ENCODE measurements at places on chromosomes 16 and 17.

DNA sequence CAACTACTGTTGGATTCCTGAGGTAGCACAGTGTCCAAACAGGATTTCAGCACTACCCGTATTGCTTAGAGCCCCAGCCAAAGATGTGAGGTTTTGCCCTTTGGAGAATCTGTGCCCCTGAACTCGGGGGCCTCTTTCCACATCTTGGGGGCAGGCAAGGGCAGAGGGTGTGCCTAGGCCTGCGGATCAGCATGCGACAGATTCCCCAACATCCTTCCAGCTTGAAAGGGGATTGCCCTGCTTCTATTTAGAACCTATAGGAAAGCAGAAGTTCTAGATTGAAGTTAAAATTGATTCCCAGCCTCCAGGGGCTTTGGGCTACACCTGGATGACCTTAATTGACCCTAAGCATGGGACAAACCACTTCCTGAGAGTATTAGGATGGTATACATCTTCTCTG lies 19.6 kb downstream of the NOD2 start:
- no peak for DNase-seq

DNA sequence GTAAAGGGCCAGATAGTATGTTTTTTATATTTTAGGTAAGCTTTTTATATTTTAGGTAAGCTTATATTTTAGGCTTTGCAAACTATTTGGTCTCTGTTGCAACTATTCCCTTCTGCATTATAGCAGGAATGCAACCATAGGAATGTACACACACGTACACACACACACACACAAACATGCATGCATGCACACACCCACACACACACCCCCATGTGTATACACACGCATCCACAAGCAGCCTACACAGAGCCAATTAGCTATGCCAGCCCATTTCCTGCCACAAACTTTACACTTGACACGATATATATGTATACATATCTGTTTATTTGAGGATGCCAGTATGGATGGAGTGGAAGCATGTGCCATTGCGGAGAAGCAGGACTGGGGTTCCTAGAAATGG lies 7.5 kb upstream of the TRPV3 start:
- DNase-seq: no peak

DNA sequence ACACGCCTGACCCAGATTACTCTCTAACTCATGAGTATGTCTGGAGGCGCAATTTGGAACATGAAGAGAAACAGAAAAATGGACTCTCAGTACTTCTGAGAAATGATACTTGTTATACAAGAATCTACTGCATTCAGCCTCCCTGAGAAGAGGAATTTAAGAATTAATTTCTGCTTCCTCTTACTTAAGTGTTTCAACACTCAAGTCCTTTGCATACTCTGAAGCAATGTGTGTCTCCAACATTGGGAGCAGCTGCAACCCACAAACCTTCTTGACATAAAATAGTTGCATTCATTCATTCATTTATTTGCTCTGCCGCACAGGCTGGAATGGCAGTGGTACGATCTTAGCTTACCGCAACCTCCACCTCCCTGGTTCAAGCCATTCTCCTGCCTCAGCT lies 199.8 kb downstream of the NPIPA7 start:
- DNase-seq: no peak

DNA sequence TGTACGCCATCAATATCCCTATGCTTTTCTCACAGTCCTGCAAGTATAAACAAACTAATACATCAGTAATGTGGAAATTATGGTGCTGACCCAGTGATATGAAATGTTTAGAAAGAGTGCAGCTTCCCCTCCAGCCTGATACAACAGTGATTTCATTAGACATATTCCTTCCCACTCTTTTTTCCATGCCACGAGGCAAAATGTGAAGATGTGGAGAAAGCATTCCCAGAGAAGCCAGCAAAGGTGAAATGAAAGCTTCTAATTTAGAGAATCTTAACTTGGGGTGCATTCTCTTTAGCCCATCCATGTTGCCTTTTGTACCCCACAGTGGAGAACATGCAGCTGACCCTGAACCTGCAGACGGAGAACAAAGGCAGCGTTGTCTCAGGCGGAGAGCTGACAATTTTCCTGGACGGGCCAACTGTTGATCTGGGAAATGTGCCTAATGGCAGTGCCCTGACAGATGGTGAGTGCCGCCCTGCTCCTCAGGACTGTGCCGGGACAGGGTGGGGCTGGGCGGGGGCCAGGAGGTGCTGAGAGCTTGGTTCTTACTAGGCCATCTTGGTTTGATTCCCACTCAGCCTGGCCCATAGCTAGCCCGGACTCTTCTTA lies 77.8 kb downstream of the WWP2 start:
- no peak for DNase-seq

GRCh38 chr17:32772453-32773025 lies 104.4 kb downstream of the MYO1D start:
- DNase-seq: no peak

DNA sequence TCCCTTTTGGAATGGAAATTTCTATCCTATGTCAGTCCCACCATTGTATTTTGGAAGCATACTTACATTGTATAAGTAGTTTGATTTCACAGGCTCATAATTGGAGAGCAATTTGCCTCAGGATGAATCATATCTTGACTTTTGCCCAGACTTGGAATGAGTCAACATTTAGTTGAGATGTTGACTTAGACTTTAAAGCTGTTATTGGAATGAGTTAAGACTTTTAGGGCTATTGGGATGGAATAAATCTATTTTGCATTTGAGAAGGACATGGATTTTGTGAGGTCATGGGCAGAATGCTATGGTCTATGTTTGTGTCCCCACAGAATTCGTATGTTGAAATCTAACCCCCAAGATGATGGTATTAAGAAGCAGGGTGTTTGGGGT lies 12.2 kb upstream of the ZNF594 start:
- DNase-seq: no peak

DNA sequence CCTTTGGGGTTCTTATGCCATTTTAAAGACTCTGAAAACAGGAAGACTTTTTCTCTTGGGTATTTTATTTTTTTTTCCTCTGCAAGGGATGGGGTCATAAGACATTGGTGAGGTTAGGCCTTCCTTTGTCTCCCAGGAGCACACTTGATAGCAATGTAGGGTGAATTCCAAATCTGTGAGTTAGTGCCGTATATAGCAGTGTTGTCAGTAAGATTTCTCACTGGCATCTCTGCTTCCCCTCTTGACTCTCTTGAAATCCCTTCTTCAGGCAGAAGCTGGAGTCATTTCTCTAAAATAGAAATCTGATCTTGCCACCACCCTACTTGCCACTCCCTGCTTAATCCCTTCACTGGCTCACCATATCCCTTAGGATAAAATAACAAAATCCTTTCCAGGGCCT lies 529.7 kb downstream of the WWOX start:
- DNase-seq: no peak

DNA sequence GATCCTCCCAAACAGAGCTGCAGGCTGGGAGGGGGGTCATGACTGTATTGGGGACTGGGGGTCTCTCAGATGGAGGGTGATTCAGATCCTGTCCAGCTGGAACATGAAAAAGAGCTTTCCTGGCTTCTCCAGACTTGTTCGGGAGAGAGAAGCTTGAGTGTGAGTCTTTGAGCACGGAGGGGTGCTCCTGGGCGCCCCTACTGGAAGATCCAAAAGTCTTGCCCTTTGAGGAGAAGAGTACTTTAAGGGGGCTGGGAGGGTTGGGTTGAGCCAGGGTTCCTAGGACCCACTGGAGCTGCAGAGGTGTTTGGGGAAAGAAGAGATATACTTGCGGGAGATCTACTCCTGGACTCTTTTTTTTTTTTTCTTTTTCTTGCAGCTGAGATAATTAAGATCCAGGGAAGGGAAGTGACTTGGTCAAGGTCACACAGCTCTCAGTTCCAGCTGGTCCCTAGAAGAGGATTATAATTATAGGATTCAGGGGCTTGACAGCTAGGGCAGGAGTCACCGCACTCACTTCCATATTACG lies 8.4 kb downstream of the RARA start:
- peak; percentile 42 for DNase-seq

DNA sequence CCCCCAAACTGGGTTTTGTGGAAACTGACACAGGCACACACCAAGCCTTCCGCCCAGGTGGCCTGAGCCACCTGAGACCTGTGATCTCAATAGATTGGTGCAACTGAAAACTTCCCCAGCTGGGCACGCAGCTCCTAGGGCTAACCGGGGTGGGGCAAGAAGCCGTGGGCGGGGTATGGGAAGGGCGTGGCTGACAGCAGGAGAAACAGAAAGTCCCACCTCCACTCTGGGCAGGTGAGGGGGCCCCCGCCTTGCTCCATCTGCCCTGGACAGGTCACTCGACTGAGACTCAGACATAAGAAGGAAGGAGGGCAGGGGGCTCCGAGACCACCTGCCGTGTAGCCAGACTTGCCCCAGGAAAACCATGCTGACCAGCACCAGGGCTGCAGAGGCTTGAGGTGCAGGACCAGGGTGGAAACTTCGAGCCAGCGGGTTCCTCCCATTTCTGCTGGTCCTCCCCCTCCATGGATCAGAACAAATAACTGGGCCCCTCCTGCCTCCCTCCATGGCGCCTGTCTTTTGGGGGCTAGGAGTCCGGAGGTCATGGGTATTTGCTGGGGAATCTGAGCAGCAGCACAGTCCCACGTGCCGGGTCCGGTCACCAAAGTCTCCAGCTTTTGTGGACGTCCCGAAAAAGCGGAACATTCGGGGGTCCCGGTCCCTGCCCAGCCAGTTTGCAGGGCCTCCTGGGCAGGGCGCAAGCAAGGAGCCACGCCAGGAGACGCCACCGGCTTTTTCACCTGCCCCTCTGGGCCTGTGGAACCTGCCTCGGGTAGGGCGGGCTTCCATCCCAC lies 1.3 kb downstream of the TIMP2 start:
- peak; percentile 26 for DNase-seq

DNA sequence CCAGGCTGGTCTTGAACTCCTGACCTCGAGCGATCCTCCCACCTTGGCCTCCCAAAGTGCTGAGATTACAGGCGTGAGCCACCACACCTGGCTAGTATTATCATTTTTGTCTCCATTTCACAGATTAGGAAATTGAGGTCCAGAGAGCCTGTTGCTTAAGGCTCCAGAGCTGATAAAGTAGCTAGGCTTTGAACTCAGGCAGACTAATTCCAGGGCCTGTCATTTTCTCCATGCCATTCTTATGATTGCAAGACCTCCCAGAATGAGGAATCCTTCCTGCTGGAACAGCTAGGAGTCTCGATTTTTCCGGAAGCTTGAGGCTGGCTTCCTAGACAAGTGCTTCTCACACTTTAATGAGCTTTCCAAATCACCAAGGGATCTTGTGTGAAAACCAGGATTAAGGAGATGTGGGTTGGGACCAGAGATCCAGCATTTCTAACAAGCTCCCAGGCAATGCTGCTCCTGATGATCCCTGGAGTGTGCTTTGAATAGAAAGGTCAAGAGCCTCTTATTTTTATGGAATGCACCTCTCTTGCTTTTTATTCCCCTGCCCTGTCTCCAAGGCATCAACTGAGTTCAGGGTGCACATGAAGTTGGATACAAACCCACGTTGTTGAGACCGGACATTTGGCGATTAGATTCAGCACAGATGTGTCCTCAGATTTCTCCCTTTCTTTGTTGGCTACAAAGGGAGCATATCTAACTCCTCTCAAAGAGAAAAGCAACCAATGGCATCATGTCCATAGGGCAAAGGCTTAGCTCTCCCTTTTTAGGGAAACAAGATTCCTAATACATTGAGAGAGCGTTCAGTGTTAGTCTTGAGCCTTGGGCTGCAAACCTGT lies 40.3 kb upstream of the FAM20A start:
- DNase-seq: no peak

- DNase-seq: peak; percentile 28
Observed at GRCh38 chr16:18804540-18804939, 3.2 kb upstream of the ARL6IP1 start.

DNA sequence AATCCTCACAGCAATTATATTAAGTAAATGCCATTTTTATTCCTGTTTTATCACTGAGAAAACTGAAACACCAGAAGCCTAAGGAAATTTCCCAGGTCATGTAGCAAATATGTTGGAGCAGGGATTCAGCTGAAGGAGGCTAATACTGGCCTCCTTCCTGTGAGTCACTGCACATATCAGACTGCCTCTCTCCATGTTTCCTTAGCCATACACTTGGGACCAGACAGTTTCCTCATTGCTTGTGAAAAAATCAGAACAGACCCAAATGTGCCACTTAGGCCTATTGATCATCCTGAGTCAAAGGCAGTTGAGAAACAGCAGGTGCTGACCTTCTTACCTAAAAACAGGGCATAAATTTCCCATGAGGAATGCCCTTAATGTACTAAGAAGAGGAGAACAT lies 18.9 kb upstream of the ELAC2 start:
- no peak for DNase-seq
